ENCODE measurements at places on chromosomes 4 and X.

DNA sequence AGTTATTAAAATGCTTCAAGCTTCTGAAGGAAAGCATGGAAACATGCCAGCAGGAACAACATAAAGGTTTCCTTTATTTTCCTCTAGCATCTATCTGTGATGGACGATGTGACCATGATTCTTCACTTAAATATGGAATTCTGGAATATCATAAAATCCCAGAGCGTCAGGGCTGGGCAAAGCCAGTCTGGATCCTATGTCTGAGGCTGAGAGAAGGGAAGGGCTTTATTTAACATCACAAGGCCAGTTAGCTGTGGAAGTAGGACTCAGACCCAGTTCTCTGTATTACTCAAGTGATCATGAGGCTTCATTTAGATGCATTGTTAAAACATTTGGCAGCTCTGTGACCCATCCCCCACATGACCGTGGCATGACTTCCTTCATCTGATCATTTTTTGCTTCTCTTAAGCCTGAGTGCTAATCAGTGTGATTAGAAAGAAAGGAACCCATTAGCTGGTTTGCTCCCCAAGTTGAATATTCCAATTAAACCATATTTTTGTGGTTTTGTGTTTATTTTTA, 40.9 kb upstream of the EOLA2 start:
- no peak for DNase-seq

GRCh38 chr4:76532805-76533204, 97.8 kb downstream of the SHROOM3 start:
- DNase-seq: no peak

- DNase-seq: no peak
Measured at GRCh38 chr4:9976781-9977180, 44.5 kb downstream of the SLC2A9 start.

GRCh38 chr4:94889523-94889922, 131.8 kb downstream of the BMPR1B start:
- no peak for DNase-seq

DNA sequence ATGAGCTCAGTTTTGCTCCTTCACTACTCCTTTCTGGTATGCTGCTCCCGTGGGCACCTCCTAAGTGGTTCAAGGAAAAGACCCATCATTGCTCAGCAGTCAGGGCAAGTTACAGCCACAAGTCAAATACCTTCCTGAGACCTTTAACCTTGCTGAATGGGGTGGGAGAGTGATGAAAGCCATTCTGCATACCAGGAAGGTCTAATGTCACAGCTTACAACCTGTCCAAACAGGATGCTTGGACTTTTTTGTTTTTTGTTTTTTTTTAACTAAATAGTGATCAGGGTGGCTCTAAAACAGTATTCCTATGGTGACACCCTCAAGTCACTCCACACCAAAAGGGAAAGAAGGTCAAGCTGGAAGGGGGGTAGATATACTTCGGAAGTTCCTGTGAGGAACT, 93.1 kb downstream of the GPC3 start:
- DNase-seq: no peak

DNA sequence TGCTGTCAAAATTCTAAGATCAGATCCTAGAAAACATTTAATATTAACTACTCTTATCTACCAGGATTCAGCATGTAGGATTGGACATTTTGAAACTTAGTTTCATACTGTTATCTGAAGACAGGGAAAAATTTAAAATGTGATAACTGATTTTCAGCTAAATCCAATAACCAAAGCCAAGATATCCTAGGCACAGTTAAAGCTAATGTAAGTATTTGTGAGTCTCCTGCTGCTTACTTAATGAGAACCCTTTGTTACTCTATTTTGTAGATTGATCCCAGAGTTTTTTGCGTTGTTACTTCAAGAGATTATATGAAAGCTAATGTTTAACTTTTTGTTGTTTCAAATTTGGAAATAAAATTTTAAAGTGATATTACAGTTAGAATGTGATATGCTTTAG, 2.0 kb downstream of the CPE start:
- peak; percentile 73 for DNase-seq

DNA sequence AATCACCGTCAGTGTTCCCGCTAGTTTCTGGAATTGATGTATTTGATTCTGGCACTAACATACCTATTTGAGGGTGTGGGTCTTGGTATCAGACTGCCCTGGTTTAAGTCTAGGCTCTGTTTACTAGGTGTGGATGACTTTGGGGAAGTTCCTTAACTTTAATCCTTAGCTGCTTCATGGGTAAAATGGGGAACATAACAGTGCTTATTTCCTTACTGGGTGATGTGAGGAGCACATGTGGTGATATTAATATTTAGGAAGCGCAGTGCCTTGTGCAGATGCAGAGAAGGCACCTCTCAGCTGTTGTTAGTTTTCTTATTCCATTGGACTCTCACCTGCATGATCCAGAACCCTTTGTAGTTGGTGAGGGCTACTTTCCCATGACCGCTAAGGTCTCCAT, 17.1 kb downstream of the RNF4 start:
- DNase-seq: no peak

- DNase-seq: peak; percentile 11
Measured at GRCh38 chrX:16671005-16671404, 21.0 kb downstream of the S100G start.
